ENCODE measurements at places on chromosomes 2 and 18. TPM values are rescaled to one million over a fixed set of nuclear protein-coding genes. Genes with fewer than 3 reads are reported as not detected.

Gene SKOR2
- total RNA-seq: not detected

Gene HAAO
- total RNA-seq: 6.3 TPM

Gene TMEM131
- total RNA-seq: 36.4 TPM

Gene TCF7L1
- total RNA-seq: 2.5 TPM

Gene TBR1
- not detected for total RNA-seq

Gene ARHGEF33
- 0.29 TPM for total RNA-seq

Gene HMSD
- 0.15 TPM for total RNA-seq

Gene GORASP2
- 34.6 TPM for total RNA-seq

Gene GALNT13
- total RNA-seq: 0.17 TPM

Gene LHCGR
- not detected for total RNA-seq

Gene TEX44
- not detected for total RNA-seq

Gene PLCD4
- 11.8 TPM for total RNA-seq

Gene C2orf76
- 12.8 TPM for total RNA-seq

Gene DPP4
- 163 TPM for total RNA-seq

Gene GEN1
- 4.3 TPM for total RNA-seq

Measured in smooth muscle cell of trachea (primary cell).